ENCODE measurements at places on chromosomes 12 and 14. TPM values are rescaled to one million over a fixed set of nuclear protein-coding genes. Genes with fewer than 3 reads are reported as not detected.

DNA sequence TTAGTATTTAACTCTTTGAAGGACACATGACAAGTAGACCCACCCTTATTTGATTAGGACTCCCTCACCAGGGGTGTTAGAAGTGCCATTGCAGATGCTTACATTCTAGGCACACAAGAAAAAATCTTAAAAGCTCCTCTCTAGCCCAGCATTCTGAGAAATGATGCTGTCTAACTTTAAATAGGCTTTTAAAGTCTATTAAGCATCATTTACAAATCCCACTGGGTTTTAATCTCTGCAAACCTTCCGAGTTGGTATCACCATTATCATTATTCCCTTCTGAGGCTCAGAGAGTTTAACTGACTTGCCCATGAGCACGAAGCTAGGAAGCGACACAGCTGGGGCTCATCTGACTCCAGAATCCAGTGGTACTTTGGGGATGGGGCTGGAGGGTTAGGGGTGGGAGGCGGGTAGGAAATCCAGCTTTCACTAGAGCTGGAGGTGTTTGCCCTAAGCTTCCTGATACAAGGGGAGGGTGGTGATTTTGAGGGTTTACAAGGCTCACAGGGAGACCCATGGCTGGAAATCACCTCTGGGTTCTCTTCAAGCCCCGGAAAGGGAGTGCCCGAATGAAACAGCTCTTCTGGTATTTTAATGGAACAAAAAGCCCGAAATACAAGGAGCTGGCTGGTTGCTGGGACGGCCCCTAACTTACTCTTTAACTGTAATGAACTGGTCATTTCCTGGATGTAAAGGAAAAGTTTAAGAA is 109.2 kb upstream of the FUT8 start:
- no peaks in the 10 kb centered on the region for H3K27me3 ChIP-seq
- no peak for DNase-seq
- no peaks in the 10 kb centered on the region for H3K36me3 ChIP-seq
- no peak overlapping the region for H3K4me3 ChIP-seq
- no peaks in the 10 kb centered on the region for H3K4me1 ChIP-seq

GRCh38 chr12:59149995-59150642 is 229.8 kb upstream of the LRIG3 start:
- H3K4me3 ChIP-seq = no peak overlapping the region
- DNase-seq = peak; percentile 89
- no peak overlapping the region for H3K27ac ChIP-seq
- no peaks in the 10 kb centered on the region for H3K4me1 ChIP-seq

DNA sequence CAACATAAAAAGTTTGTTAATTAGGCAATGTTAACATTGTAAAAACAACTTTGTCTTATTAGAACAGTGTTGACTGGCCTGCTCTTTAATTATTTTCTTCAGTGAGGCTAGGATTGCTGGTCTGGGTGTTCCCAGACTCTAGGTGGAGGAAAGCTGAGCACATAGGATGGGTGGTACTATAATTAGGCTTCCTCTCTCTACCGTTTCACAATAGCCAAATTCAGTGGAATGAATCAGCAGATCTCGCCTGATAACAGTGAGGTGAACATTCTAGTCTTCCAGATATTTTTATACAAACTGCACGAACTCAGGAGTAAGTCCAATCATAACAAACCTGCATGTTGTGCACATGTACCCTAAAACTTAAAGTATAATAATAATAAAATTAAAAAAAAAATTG is 11.9 kb downstream of the PTGDR start:
- no peak overlapping the region for H3K27ac ChIP-seq
- no peak for DNase-seq
- no peaks in the 10 kb centered on the region for H3K4me1 ChIP-seq
- H3K27me3 ChIP-seq = peaks cover 23% of the 10 kb centered on the region
- no peak overlapping the region for H3K4me3 ChIP-seq

DNA sequence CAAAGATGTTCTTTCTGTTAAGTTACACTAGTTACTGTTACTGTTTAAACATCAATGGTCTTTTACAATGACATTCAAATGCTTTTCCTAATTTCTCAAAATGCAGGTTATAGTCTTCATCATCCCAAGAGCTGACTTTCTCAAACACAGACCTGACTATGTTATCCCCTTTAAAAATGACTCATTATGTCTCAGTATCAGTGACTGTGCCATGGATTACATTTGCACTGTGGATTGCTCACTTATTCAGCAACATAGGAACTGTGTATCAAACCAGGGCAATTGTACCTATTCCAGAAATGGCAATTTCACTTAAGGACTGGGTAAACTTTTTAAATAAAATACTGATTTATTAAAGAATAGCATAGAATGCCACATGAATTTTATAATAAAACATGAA is 630.2 kb upstream of the NOVA1 start:
- H3K4me1 ChIP-seq = no peaks in the 10 kb centered on the region
- no peak for DNase-seq
- no peaks in the 10 kb centered on the region for H3K27me3 ChIP-seq
- no peak overlapping the region for H3K27ac ChIP-seq

CLEC1A gene
- total RNA-seq = 22.5 TPM

DNA sequence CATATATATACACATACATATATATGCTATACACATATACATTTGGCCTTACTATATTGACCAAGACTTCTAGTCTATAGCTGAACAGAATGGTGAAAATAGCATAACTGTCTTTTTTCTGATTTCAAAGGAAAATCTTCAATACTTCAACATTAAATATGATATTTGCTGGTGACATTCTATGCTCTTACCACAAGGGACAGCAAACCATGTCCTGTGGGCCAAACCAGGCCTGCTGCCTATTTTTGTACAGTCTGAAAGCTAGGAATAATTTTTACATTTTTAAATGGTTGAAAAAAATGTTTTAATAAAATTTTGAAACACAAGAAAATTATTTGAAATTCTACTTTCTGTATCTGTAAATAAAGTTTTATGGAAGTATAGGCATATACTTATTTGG is 63.6 kb downstream of the EML5 start:
- DNase-seq = no peak
- H3K27me3 ChIP-seq = no peaks in the 10 kb centered on the region
- H3K36me3 ChIP-seq = no peaks in the 10 kb centered on the region
- H3K4me1 ChIP-seq = no peaks in the 10 kb centered on the region
- no peak overlapping the region for H3K4me3 ChIP-seq
- no peak overlapping the region for H3K27ac ChIP-seq

ATP2A2 gene
- 239 TPM for total RNA-seq

DNA sequence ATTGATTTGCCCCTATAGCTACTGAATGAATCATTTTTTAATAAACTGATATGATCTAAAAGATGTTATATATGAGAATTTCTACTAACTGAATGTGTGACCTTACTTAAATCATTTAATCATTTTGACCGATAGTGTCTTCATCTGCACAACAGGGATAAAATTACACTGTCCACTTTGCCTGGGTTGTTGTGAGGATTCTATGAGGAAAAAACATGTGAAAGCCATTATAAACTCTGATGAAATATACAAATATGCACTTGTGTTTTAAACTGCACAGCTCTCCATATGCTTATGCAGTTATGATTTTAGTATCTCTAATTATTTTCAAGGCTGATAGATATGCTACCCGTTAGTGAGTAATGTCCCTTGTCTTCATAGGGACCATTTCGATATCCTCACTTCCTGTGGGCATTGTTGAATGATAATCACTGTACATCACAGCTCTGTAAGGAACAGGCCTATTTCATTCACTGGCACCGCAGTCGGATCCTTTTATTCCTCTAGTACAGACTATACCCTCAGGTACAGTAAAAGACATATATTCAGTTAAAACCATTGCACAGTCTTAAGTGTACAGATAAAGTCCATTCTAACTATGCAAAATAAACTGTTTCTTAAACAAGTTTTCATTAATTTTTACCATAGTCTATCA is 88.7 kb upstream of the RAP1B start:
- H3K36me3 ChIP-seq = no peaks in the 10 kb centered on the region
- H3K27ac ChIP-seq = peak overlapping the region; percentile 95
- peaks cover 17% of the 10 kb centered on the region for H3K4me1 ChIP-seq
- H3K27me3 ChIP-seq = no peaks in the 10 kb centered on the region

- H3K36me3 ChIP-seq = no peaks in the 10 kb centered on the region
- H3K27me3 ChIP-seq = no peaks in the 10 kb centered on the region
- H3K4me3 ChIP-seq = no peak overlapping the region
- H3K4me1 ChIP-seq = no peaks in the 10 kb centered on the region
These were observed 406.6 kb upstream of the SYT1 start for GRCh38 chr12:78457938-78458337.

DNA sequence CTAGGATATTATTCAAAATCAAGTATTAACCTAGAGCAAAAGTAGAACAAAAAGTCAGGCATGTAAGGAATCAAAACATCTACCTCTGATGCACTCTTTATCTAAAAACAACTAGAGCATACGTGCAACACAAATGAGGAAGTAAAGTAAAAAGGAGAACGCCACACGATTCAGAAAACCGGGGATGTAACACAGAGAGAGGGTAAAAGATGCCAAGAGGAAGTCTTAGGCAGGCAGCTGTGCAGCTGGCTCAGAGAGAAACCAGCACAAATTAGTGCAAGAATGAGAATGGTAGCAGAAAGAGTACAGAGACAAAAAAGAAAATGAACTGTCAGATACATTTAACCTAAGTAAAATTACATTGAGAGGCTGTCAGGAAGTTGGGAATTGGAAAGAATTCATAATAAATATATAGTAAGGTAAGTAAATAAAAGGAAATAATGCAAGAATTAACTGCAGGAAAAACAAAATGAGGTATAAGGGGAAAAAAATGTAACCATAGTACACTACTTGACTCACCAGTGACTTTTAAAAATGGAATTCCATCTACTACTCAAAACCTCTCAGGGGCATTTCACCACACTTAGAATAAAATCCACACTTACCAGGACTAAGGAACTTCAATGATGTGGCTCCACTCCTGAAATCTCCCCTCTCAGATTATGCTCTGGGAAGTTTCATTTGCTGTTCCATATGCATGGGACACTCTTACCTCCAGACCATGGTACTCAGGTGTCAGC is 17.1 kb downstream of the BCAT1 start:
- H3K27me3 ChIP-seq = no peaks in the 10 kb centered on the region
- peak overlapping the region; percentile 9 for H3K27ac ChIP-seq
- peaks cover 9% of the 10 kb centered on the region for H3K4me1 ChIP-seq
- H3K4me3 ChIP-seq = no peak overlapping the region
- DNase-seq = peak; percentile 53

KRT75 gene
- not detected for total RNA-seq

ACSM4 gene
- not detected for total RNA-seq

CLMN gene
- total RNA-seq = 8.4 TPM

STYK1 gene
- 15.2 TPM for total RNA-seq
